ENCODE measurements at places on chromosomes 7 and 10.

- no peak for DNase-seq
Measured at GRCh38 chr7:28005075-28005846, 175.3 kb downstream of the JAZF1 start.

DNA sequence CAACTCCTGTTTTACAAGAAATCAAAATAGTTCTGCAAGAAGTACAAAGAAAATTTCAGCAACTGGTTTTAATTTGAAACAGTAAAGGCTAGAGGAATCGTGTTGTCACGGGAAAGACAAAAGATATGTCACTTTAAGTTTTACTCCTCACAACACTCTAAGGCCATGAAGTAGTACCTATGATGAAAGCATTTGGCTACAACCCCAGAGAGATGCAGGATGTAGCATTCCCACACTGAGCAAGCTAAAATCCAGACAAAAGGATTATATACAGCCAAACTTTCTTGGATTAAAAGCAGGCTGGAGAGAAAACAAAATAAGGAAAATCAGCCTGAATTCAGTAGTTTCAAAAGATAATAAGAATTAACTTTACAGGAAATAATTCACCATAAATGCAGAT lies 245.5 kb upstream of the STEAP1 start:
- DNase-seq, result no peak

DNA sequence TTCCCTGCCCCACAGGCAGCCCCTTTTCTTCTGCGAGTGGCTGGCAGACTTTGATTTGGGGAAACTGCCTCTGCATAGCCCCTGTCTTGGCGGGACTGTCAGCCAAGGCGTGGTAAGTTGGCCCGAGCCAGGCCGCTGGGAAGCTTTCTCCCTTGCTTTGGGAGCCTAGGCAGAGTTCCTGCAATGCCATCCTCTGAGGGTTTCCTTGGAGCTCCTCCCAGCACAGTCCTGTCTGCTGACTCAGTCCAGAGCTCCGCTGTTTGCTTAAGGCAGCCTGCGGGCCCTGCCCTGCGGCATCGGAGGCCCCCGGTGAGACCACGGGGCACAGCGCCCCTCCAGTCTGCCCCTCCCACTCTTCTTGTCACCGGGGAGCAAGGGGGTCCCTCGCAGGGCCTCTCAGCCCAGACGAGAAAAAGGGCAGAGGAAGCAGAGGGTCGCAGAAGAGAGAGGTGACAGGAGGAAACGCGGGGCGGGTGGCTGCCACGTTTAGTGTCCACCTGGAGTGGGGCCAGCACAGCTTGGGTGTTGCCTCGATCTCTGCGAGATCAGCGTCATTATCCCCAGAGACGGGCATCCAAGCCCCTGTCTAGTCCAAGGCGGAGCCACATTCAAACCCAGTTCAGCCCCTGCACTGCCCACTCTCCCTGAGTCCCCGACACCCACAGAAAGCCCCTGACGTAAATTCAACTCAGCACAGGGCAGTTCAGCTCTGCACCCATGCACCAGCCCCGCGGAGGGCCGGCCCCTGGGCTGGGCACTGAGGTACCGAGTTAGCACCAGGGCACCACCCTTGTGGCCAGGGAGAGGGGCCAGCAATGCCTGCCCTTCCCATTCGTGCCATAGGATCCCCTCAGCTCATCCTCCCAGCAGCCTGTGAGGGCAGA lies 59.0 kb upstream of the CHST15 start:
- no peak for DNase-seq

DNA sequence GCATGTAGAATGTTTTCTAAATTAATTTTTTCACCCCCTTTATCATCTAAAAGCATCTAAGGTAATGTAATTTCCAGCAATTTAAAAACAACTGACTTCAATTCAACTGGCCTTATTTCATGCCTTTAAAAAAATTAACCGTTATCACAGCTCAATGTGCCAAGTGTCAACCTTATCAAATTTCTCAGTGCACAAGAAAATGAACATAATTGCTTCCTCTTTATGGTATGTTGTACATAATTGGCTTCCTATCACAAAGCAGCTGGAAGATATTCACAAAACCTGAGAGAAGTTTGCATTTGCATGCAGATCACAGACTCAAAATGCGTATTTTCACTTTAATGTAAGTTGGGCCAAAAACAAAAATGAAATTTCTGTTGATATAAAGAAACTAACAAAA lies 966.4 kb downstream of the GRM8 start:
- no peak for DNase-seq

DNA sequence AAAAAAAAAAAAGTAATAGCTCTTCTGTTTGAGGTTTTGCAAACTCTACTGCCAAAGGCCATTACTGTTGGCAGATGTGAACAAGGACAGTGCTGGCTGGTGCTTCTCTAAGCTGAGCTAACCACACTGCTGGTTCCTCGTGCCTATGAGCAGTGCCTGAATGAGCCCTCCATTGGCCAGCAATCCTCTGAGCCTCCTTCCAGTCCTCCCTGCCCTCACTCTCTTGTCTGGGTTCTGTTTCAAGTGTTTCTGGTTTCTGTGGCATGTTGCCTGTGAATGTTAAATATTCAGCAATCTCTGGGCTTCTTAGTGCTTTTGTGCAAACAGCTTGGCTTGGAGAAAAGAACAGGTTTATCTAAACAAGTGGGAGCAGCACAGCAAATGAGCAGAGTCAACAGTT lies 161.3 kb upstream of the AUTS2 start:
- DNase-seq, result no peak
